ENCODE measurements at places on chromosomes 1 and 21.

DNA sequence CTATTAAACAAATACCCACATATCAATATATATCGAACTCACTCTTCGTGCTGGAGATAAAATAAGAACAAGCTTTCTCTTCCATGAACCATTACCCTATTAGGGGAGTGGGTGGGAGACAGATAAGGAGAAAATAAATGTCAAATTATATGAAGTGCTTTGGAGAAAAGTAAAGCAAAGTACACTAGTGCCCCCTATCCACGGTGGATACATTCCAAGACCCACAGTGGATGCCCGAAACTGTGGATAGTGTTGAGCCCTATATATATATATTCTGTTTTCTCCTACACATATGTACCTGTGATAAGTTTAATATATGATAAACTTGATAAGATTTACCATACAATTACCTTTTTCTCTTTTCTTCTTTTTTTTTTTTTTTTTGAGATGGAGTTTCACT is 54.6 kb downstream of the FH start:
- DNase-seq, result no peak

DNA sequence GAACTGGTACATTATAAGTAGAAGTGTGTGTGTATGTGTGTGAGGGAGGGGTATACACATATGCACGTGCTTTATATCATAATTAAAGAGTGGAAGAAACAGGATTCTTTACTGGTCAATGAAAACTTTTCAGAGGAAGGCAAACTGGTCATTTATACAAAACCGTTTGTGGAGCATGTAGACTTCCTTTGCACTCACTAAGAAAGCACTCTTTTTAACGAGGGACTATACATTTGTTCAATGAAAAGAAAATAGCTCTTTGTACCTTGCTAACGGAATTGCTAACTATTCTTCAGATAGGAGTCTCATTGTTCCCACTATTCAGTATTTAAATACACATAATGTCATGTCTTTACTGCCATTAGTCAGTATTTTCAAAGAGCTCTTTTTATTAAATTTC is 219.3 kb downstream of the ST6GALNAC3 start:
- no peak for DNase-seq

DNA sequence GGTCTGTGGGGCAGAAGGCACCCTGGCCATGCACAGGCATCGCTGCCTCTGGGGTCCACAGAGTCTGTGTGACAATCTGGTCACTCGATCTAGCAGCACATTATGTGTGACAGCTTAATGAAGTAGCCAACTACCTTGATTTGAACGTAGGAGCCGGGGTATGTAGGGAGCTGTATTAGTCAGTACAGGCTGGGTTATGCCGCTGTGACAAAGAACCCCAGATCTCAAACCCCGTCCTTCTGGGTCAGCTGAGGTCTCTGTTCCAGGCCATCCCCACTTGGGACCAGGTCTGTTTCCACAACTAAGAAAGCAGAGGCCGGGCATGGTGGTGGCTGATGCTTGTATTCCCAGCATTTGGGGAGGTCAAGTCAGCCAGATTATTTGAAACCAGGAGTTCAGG is 8.3 kb upstream of the ATAD3B start:
- no peak for DNase-seq

DNA sequence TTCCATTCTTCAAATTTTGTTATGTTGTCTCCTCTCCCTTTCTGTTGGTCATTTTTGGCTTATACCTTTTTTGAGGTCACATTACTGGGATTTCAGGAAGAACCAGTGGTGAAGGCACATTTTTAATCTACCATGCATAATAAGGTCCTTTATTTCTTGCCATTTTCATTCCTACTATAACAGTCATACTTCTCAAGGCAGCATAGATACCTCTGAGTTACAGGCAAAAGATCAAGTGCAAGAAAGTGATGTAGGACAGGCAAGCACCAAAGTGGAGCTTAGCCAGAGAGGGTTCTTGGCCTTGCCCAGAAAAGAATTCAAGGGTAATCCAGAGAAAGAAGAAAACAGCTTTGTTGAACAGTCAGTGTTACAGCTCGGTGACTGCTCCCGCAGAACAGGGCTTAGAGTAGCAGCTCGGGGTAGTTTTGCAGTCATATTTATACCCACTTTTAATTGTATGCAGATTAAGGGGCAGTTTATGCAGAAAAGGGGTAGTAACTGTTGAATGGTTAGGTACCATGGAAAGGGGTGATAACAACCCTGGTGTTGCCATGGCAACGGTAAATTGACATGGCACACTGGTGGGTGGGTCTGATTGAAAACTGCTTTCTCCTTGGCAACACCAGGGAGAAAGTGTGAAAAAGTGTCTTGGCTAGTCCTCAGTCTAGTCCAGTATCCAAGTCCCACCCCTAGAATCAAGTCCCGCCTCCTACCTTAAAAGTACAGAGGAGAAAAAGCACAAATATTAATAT is 39.6 kb upstream of the DOCK7 start:
- DNase-seq, result no peak

GRCh38 chr1:107788206-107789202 is 176.5 kb downstream of the VAV3 start:
- no peak for DNase-seq

GRCh38 chr1:230577537-230577936 is 64.7 kb upstream of the COG2 start:
- no peak for DNase-seq

All from NCI-H2107 (cell line).